ENCODE measurements at places on chromosomes 3 and 15.

GRCh38 chr3:185363662-185364203 lies 797 bp downstream of the MAP3K13 start:
- no peak for DNase-seq

- DNase-seq = no peak
Observed at GRCh38 chr15:34011481-34011880, 27.5 kb downstream of the AVEN start.

DNA sequence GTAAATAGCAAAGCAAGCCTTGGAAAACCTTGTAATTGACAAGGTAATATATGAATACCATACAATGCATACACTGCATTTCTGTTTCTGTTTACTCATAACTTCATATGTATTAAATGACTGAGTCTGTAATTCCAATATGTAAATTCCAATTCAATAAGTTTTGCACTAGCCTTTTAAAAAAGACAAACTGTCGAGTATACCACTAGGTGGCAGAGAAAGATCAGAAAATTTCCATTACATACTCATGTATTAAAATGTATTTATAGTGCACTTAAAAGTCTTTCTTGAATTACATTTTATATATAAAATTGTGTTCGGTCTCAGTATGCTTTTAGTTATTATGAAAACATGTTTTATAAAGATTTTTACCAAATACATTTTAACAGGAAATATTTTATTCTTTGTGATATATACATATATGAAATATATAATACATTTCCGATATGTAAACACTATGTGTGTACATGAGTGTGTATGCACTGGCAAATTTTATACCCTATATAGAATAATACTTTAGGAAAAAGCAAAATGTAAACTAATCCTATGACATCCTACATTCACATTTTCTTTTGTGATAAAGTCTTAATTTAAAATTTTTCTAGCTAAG lies 216.8 kb downstream of the VGLL3 start:
- DNase-seq = peak; percentile 53

- no peak for DNase-seq
Observed at GRCh38 chr3:179943117-179943880, 93.4 kb downstream of the PEX5L start.

GRCh38 chr3:155704061-155704460 lies 40.8 kb downstream of the PLCH1 start:
- DNase-seq = peak; percentile 32
